ENCODE measurements at places on chromosomes 4 and X.

DNA sequence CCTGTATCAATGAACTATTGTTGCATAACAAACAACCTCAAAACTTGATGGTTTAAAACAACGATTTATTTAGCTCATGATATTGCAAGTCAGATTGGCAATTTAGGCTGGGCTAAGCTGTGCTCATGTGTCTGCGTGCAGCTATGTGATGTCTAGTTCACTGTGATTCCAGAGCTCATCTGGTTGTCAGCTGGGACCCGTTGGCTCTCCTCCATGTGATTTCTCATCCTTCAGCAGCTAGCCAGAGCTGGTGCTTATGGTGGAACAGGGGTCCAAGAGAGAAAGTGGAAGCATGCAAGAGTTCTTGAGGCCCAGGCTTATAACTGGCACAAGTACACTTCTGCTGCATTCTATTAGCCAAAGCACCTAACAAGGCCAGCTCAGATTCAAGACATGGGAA, 28.8 kb upstream of the TRPC3 start:
- DNase-seq: no peak

- no peak for DNase-seq
Measured at GRCh38 chr4:5215321-5215720, 164.0 kb downstream of the STK32B start.

DNA sequence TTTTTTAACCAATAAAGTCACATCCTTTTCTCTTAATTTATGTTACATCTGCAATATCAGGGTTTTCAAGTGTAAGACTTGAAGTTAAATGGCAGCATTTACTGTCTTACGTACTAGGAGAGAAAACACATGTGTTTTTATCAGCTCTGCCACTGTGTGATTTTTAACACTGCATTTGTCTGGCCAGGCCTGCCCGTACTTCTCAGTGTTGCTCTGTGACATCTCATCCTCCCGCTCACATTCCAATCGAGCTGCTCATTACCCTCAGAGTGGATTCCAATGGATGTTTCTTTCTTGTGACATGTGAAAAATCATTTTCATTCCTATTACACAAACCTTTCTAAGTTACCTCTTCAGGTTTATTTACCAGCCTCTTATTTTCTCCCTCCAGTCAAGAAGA, 420.3 kb downstream of the FAT4 start:
- no peak for DNase-seq

- no peak for DNase-seq
Measured at GRCh38 chrX:78658845-78659744, at the start of gene RTL3. Gene RTL3 (minus strand): TSS chrX:78659328. CDS start chrX:78658420, 908 bp downstream.

GRCh38 chr4:132328761-132329160, 820.3 kb upstream of the PCDH10 start:
- DNase-seq: no peak

- DNase-seq: no peak
Measured at GRCh38 chrX:147803948-147804347, 107.8 kb upstream of the FMR1 start.

DNA sequence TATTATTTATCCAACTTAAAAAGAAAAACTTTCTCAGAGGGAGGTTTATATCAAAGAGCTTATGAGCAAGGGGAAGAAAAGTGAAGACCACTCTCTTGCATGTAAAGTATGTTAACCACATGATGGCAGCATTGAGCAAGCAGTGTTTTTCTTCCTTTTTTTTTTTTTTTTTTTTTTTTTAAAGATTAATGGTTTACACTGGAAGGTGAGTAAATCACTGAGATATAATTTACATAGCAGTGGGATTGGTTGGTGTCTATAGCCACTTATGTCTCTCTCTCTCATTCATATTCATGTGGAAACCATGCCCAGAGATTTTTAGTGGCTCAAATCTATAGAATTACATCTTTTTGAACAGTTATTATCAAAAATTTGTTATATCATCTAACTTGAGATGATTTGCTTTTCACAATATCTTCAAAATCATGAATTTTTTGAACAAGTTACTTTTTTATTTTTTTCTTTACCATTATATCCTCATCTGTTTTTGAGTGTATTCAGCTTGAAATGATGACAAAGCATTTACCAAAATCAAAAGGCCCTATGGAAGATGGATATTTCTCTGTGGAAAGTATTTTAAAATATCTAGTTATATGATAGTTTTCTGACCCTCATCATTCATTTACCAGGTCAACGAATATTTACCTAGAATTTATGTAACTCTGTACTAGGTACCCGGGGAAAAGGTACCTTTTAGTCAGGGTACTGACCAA, 31.6 kb downstream of the MTHFD2L start:
- DNase-seq: no peak

All from NCI-H524 treated with DMSO at 0.1 percent for 48 hours (cell line).